ENCODE measurements at places on chromosomes 2 and 18.

DNA sequence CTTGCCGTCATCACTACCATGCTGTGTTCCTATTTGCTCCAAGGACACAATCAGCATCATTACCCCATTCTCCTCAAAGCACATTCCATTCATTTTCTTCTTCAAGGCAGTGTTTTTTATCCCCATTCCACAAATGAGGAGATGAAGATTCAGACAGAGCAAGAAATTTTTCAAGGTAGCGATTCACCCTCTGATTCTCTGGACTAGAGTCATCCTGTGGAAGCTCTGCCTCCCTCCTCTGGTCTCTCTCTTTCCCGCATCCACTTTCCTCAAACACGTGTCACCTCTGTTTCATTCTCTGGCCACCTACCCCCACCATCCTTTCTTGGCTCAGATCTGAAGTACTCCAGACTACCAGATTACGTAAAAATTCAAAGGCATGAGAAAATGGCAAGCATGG lies 297.9 kb downstream of the SOX11 start:
- no peak for DNase-seq

- no peak for DNase-seq
Observed at GRCh38 chr2:66580166-66581049, 145.5 kb downstream of the MEIS1 start.

- no peak for DNase-seq
Observed at GRCh38 chr18:68219274-68219673, 495.6 kb downstream of the TMX3 start.

DNA sequence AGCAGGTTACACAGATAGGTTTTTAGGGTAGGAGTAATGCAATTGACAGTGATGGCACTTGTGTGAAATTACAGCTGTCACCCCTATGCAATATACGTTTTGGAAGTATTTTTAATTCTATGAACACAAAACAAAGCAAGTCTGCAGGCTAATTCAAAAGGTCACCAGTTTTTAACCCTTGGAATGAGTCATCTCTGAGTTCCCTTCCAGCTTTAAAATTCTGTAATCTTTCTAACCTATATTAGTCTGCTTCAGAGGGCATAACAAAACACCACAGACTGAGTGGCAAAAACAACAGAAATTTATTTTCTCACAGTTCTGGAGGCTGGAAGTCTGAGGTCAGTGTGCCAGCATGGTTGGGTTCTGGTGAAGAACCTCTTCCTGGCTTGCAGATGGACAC lies 596.9 kb upstream of the HNMT start:
- no peak for DNase-seq

GRCh38 chr2:209830722-209831465 lies 59.3 kb downstream of the UNC80 start:
- DNase-seq, result no peak

GRCh38 chr2:238580486-238580885 lies 153.8 kb downstream of the ASB1 start:
- DNase-seq, result no peak

GRCh38 chr2:215921895-215922294 lies 91.5 kb downstream of the MREG start:
- DNase-seq, result no peak

DNA sequence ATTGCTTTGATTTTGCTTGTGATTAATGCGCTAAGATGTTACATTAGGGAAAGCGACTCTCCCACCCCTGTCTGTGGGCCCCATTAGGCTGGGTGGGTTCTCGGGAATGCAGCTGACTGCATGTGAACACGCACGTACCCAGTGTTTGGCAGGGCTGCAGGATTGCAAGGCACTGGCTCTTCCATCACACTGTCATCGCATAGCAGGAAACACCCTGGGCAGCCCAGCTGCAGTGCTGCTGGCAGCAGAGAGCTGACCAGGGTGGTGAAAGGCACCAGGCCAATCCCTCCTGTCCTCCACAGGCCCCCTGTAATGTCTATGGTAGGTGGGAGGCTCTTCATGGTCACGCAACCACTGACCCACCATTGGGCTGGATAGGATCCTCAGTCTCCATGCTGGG lies 34.4 kb upstream of the FZD7 start:
- no peak for DNase-seq

Measured in stimulated activated CD4-positive, alpha-beta T cell treated with anti-CD3 and anti-CD28 coated beads, Interleukin-2, amount 100 ng/mL, for 4 hours (primary cell).